ENCODE measurements at places on chromosomes 13 and 19.
A peak's percentile ranks its signal among the peaks of the same experiment; 100 is the strongest.

- DNase-seq, result no peak
Measured at GRCh38 chr19:9324584-9324962, 594 bp downstream of the ZNF559 start.

DNA sequence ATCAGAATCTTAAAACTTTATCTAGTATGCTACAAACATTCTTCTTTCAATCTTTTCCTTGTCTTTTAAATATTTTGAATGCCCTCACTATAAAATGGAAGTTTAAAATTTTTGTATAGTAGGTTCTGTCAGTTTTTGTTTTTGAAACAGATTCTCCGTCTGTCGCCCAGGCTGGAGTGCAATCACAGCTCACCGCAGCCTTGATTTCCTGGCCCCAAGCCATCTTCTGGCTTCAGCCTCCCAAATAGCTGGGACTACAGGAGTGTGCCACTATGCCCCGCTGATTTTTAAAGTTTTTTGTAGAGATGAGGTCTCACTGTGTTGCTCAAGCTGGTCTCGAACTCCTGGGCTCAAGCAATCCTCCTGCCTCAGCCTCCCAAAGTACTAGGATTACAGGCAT is 20.7 kb downstream of the PHF11 start:
- DNase-seq, result peak; percentile 72

DNA sequence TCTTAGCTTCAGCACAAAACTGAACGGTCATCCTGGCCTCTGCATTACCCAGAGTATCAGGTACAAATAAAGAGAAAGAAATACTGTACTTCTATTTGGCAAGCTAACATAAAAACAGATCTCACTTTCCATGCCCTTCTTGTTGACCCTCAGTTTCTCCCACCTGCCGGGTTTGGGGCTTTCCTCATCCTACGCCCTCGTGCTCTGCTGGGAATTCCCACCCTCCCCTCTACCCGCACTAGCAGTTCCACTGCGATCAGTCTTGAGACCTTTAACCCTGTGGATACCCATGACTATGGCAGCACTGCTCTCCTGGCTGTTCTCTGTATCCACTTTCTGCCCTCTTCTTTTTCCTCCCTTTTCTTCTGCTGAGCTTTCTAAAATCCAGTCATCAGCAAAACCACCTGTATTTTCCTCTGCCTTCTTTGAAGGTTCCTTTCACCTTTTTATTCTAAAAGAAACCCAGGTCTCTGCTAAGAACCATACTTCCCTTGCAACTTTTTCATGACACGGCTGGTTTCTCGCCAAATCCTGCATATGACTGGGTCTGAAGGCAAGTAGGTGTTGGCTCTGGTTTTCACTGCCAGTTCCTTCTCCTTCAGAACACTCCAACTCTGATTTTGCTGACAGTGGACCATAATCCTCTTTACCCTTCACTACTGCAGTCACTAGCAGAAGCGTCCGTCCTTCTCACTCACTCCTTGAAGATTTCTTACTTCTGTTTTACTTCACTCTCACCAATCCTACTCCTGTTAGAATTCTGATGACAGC is 99.4 kb downstream of the MIPEP start:
- DNase-seq, result no peak

DNA sequence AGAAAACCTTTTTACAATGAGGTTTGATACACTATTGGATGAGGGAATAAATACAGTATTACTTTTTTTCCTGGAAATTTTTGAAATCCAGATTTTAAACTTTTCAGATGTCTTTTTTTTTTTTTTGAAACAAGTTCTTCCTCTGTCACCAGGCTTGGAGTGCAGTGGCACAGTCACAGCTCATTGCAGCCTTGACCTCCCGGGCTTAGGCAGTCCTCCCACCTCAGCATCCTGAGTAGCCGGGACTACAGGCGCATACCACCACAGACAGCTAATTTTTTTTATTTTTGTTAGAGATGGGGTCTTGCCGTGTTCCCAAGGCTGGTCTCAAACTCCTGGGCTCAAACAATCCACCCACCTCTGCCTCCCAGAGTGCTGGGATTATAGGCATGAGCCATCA is 96.8 kb downstream of the RNF17 start:
- no peak for DNase-seq

DNA sequence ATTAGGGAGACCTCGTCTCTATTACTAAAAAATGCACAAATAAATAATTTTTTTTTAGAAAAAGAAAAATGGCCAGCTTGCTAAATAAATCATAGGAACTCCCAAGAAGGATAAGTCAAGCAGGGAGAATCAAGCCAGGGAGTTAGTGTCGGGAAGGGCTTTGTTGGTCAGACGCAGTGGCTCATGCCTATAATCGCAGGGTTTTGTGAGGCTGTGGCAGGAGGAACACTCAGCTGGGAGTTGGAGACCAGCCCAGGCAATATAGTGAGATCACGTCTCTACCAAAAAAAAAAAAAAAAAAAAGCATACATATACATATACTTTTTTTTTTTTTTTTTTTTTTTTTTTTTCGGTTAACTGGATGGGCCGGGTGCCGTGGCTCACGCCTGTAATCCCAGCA is 9.0 kb downstream of the NACC1 start:
- no peak for DNase-seq

DNA sequence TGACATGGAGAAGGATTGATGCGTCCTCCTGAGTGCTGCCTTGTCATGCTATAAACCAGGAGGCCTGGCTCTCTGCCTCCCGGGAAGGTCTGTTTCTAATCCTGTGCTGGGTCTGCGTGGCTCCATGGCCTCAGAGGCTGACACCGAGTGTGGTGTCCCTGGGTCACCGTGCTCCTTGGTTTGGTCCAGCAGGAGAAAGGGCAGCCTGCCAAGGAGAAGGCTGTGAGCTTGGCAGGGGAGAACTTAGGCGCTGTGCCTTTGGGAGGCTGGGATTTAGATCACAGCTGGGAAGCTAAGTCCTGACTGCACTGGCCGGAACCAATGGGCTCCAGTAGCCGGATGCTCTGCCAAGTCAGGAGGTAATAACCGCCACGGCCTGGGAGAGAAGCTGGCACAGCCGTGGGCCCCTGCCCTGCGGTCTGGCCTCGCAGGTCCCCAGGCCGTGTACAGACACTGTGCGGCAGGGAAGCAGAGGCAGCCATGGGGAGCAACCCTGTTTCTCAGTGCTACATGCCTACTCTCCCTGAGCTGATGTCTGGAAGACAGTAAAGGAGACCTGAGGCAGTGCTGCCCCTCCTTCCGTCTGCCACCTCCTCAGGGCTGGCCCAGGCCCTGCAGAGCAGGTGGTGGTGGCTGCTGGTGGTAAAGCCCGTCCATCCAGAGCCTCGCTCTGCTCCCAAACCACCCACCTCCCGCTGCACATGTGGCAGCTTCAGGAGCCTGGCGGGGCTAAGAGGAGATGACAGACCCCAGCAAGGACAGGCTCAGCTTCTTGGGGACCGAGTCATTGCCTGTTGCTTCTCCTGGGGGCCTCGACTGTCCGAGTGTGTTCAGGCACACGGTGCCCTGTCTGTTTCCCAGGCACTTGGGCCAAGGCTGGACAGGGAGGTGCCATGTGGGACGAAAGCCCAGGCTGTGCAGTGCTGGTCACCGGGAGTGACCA is 44.9 kb downstream of the C13orf46 start:
- peak; percentile 51 for DNase-seq

GRCh38 chr19:3346677-3347353 is 19.6 kb upstream of the NFIC start:
- DNase-seq, result peak; percentile 97

GRCh38 chr19:34577531-34578101 is 96.1 kb downstream of the WTIP start:
- DNase-seq, result no peak

- DNase-seq, result peak; percentile 22
Measured at GRCh38 chr19:36488846-36489117, 579 bp downstream of the ZNF566 start.

DNA sequence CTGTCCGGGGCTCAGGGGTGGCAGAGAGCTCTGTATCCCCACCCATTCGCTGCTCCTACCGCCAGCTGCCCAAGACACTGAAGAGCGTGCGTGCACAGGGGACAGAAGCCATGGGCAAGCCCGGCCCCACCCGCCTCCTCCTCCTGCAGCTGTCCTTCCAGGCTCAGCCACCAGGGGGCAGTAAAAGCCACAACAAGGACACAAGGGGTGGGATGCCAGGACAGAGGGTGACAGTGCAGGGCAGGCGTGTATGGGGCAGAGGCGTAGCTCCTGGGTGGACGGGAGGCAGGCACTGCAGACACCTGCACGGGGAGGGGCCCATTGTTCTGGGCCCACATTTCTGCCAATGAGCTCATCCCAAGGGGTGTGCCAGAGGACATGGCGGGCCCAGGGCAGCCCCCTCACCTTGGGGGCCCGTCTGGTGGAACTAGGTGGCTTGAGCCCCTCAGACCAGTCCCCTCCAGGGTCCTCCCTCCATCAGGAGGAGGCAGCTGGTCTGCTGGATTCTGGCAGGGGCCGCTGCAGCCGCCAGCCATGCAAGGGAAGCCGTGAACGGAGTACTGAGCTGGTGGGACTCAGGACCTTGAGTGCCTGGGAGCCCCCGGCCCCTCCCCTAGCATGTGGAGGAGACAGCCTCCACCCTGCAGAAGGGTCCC is 61.2 kb downstream of the MLLT1 start:
- peak; percentile 90 for DNase-seq

- DNase-seq, result peak; percentile 87
Measured at GRCh38 chr19:47510516-47511127, 4.2 kb downstream of the NAPA start.

- no peak for DNase-seq
Measured at GRCh38 chr19:38463365-38463764, 29.9 kb downstream of the RYR1 start.

GRCh38 chr13:75792526-75793187 is 156.5 kb downstream of the LMO7 start:
- DNase-seq, result no peak

DNA sequence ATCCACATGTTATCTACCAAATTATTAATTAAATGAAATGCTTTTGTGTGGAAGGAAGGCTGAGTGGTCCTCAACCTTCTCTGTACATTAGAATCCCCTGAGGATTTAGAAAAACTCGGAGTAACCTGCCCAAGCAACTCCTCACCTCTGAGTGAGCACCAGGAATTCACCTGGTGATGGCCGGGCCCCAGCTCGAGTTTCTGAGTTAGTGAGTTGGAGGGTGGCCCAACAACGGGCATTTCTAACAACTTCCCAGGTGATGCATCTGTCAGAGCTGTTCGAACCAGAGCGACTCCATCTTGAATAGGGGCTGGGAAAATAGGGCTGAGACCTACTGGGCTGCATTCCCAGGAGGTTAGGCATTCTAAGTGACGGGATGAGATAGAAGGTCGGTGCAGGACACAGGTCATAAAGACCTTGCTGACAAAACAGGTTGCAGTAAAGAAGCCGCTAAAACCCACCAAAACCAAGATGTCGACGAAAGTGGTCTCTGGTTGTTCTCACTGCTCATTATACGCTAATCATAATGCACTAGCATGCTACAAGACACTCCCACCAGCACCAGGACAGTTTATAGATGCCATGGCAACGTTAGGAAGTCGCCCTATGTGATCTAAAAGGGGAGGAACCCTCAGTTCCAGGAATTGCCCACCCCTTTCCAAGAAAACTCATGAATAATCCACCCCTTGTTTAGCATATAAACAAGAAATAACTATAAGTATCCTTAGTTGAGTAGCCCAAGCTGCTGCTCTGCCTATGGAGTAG is 44.2 kb upstream of the SHISA2 start:
- no peak for DNase-seq

DNA sequence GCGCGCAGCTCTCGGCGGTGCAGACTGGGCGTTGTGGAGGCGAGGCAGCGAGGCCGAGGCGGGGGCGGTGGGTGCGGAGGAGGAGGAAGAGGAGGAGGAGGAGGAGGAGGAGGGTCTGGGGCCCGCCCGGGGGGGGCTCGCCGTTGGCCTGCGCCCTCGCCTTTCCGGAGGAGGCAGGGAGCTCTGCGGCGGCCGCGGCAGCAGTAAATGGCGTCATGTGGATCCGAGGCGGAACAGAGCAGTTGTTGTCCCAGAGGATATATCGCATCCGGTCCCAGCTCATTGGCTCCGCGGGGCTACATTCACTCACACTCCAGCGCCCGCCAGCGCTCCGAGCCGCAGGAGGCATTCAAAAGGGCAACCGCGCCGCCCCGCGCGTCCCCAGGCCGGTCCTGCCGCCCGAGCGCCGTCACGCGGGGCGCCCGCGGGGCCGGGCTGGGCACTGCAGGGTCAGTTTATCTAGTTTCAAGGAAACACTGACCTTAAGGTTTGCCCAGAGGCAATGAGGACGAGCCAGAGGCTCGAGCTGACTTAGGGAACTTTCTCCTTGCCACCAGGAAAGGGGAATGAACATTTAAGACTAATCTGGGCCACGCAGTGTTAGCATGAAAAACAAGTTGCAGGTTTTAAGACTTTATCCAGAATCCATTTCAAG is at the start of gene SPRY2:
Gene SPRY2, minus strand, starts transcription at position 26 of the 655 bp plus-strand sequence. CDS start 3,421 bp downstream, outside the sequence.
- peak; percentile 97 for DNase-seq

DNA sequence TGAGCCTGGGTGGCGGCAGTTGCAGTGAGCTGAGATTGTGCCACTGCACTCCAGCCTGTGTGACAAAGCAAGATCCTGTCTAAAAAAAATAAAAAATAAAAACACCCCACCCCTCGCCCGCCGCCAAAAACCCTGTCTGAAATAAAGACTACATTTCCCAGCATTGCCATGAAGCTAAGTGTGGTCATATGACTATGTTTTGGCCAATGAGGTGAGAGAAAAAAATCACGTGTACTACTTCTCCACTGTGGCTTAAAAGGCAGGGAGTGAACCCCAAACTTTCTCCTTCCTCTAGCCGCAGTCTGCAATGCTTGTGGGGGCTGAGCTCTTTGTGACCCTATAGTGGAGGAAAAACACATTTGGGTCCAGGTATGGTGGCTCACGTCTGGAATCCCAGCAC is 54.9 kb downstream of the COLGALT1 start:
- no peak for DNase-seq

DNA sequence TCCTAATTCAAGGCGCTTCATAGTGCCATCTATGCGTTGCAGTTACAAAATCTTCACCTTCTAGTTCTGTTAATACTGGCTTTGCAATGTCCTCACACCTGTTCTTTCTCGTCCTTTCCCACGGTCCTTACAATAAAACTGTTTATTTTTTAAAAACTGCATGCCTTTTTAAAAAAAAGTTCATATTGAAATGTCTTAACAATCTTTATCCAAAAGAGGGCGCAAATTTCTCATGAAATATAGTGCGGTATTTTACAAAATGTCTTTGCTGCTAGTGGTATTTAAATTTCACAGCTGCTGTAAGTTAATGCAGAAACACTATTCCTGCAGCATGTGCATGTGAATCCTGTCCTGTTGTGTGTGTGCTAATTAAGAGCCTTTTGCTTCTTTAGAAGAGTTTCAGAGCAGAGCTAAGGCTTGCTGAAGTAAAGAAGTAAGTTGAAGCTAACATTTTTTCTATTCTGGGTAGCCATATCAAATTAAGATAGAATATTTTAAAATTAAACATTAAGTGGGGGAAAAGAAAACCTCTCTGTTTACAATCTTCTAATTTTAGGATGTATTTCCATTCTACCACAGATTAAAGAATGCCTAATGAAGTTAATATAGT is 15.8 kb upstream of the CLDN10 start:
- no peak for DNase-seq

Data from posterior cingulate gyrus (tissue), 11 donors.